ENCODE measurements at places on chromosomes 2 and 18.

DNA sequence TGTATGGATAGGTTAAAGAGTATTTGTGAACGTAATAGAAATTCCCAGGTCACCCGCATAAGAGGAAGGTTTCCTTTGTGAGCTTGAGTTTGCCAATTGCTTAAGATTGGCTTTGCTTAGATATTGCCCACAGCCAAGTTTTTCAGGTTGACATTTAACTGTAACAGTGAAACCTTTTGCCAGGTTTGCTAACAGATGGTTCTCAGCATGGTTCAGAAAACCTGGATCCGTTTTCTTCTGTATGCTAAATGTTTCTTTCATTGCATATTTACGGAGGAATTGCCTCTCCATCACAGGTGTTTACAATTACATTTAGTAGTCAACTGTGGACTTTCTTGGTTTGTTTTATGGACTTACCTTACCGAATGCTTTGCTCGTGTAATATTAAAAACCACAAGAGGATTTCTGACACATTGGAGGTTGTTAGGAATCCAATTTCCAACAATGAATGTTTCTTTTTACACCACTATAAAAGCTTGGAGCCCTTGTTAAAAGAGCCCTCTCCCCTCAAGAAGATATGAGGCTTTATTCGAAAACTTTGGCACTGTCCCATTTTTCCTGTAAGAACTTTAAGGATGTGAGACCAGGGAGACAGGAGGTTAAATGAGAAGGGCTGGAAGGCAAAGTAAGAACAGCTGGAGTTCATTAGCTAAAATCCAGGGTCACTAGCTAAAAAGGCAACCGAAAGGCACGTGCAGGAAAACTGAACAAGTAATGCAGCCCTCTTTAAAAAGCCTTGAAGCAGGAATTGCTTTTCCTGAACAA lies 7.8 kb downstream of the CDK15 start:
- no peak for DNase-seq

- no peak for DNase-seq
Observed at GRCh38 chr2:445896-446295, 158.0 kb upstream of the ALKAL2 start.

DNA sequence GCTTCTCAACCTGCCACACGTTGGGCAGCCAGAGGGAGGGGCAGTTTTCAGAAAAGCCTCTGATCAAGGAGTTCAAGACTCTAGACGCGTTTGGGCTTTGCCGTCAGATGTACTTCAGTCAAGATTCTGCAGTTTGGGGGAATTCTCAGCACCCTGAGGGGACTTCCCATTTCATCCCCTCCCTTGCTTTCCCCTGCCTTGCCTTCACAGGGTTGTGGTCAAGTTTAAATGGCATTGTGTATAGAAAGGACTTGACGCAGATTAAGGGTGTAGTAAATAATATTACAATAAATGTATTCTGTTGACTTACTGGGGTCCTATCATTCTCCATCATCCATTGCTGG lies 198.3 kb upstream of the NABP1 start:
- DNase-seq: no peak

DNA sequence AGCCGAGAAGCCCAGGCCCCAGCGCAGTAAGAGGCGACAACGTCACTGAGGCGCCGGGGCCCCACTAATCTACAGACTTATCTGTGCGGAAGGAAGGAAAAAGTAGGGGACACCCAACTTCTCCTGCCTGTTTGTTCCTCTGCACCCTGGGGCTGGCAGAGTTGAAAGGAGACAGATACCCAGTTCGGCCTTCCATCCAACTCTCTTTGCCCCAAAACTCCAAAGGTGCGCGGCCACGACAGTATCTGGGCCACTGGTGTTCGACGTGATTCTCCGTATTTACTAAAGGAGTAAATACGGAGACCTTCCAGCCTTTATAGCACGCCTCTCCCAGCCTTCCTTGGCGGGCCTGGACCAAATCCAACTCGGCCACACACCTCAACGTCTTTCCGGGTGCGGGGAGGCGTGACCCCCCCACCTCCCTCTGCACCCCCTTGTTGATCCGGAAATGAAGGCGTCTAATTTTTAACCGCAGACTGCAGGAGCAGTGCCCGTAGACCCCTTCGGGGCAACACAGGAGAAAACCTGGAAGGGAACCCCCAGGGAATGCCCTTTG lies 1.6 kb downstream of the SMAD7 start:
- peak; percentile 21 for DNase-seq

DNA sequence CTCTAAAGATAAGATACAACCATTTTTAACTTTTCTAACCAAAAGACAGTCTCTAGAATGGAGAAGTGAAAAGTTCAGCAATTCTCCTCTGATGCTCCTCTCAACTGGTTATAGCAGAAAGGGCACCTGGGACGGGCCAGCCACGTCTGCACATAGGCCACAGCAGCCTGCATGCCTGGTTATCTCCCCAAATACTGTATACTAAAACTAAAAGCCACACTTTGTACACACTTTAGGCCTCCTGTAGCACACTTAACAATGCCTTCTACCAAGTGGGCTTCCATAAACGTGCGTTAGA lies 179.1 kb downstream of the ANKRD44 start:
- DNase-seq: no peak

DNA sequence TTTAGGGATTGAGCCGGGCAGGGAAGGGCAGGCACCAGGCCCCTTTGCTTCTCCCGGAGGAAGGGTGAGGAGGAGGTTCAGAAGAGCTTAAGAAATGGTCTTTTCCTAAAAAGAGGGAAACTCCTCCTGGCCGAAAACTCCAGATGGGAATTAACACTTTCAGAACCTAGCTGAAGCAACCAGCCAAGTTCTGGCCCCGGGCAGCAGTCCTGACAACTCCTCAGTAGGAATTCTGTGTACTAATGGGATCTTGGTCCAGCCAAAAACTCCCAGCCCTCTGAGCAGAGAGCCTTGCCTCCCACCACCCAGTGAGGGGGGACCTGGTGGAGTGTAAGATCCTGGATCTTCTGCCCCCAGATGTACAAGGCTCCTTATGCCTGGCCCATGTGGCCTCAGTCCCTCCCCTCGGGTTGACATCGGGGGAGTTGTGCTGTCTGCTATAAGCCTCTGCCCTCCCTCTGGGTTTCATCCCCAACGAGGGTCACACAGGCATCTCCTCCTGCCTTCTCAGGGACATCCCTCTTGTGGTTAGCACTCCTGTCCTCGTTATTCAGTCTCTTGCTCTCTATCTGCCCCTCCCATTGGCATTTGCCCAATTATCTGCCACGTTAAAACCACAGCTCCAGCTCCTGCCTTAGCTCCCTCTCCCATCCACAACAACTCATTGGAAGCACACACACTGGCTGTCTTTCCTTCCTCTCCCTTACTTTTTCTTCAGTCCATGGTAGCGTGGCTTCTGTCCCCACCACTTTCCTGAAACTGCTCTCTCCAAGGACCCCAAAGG lies 184.6 kb downstream of the CYP26B1 start:
- DNase-seq: no peak

DNA sequence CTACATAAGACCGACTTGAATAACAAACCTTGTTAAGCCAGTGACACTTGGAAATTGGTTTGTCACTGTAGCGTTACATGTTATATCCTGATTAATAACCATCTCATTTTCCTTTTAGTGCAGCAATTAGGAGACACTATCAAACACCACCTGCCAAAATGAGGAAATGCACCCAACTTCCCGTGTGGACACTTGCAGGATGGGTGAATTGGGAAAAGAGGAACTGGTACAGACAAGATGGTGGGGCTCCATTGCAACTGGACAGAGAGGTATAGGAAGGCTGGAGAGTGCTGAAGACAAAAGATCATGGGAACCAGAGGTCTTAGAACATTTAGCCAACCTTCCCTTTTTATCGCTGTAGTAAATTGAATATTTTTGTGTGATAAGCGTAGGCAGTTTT lies 816.3 kb upstream of the HS6ST1 start:
- no peak for DNase-seq

All from stimulated activated CD4-positive, alpha-beta T cell treated with anti-CD3 and anti-CD28 coated beads, Interleukin-4, amount 100 ng/mL, for 1 hour (primary cell).